ENCODE measurements at places on chromosomes 5 and 9. TPM values are rescaled to one million over a fixed set of nuclear protein-coding genes. Genes with fewer than 3 reads are reported as not detected.

GHR gene
- 20.0 TPM for polyA plus RNA-seq

LCN12 gene
- 0.71 TPM for polyA plus RNA-seq

SHROOM1 gene
- polyA plus RNA-seq, result 2.9 TPM

LRRC19 gene
- polyA plus RNA-seq, result 0.11 TPM

Measured in forelimb muscle (tissue), 1 donor.